Activated CD4-positive, CD25-positive, alpha-beta regulatory T cell treated with anti-CD3 and anti-CD28 coated beads, Interleukin-2, amount 50 U/mL, for 24 hours (primary cell): ENCODE measurements at places on chromosomes 13 and 19.

GRCh38 chr13:28408235-28408848 is 86.6 kb downstream of the FLT1 start:
- no peak for ATAC-seq

DNA sequence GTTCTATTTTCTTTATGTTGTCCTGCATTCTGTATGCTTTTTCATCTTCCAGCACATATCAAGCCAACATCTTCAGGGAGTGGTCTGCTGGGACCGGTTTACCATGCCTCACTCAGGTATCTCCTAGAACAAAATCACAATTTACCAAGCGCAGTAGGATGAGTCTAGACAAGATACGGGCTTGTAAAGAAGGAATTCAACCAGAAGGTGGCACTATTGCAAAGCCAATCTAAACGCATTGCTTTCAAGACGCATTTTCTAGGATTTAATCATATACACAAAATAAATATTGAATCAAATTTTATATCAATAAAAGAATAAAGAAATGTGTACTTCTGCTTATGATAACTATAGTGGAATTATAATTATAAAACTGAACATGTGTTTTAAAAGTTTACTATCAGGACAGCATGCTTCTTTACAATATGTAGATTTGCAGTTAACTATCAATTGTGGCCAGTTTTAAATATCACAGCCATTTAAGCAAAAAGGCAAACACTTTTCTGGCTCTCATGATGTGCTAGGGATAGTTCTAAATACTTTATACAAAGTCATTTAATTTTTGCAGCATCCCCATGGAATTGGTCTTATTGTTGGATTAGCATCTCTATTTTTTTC is 16.1 kb upstream of the TPP2 start:
- ATAC-seq, result peak; percentile 60

DNA sequence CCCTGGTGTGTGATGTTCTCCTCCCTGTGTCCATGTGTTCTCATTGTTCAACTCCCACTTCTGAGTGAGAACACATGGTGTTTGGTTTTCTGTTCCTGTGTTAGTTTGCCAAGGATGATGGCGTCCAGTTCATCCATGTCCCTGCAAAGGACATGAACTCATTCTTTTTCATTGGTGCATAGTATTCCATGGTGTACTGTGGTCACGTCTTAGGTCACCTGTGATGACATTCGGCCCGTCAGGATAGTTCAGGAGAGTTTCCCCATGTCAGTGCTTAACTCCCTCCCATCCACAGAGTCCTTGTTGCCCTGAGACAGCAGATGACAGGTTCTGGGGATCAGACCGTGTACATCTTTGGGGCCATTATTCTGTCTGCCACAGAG is 8.6 kb downstream of the ZNF444 start:
- ATAC-seq, result no peak

- peak; percentile 48 for ATAC-seq
These were observed 367 bp downstream of the MFSD12 start for GRCh38 chr19:3556978-3557460.

DNA sequence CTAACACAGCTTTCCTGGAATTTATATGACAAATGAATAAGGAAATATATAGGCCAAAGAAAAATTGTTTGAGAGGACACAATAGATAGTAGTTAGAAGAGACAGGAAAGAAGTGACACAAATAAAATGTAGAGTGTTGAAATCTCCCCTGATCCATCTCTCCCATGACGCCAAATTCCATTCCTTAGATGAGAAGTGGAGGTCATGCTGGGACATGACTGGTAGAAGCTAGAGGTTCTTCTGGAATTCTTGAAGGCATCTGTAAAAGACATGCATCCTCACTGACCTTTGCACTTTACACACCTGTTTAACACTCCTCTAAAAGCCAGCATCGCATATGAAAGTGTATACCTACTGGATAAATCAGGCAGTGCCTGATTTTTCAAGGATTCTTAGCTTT is 67.8 kb downstream of the DGKH start:
- ATAC-seq, result no peak

DNA sequence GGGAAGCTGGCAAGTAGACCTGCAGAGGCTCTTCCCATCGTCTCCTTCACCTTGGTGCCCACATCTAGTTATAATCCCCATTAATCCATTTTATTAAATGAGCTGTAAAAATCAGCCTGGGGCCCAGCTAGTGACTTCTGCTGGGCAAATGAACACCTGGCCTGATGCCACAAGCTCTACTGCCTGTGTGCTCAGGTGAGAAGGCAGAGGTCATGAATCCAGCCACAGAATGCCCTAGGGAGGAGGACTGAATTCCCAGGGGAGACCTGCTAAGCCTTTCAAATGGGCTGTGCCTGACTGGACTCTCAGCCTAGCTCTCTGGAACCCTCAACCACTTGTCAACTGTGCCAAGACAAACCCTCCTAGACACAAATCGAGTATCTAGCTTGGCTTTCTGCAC is 74.0 kb downstream of the PDS5B start:
- ATAC-seq, result no peak

DNA sequence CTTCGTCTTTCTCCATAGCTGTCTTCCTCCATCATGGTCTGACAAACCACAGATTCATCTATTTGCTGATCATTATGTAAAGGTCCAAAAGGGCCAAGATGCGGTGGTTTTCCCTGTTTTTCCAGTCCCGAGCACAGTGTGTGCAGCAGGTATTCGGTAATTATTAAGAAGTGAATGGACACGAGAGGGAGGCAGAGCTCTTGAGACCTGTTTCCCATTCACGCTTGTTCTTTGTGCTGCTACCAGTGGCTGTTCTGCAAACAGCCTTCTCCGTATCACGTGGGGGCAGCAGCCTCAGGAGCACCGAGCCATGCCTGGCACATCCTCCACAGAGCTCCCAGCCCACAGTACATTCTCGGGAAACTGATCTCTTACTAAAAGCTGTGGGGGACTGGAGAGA is 50.3 kb downstream of the CCDC70 start:
- ATAC-seq, result no peak

DNA sequence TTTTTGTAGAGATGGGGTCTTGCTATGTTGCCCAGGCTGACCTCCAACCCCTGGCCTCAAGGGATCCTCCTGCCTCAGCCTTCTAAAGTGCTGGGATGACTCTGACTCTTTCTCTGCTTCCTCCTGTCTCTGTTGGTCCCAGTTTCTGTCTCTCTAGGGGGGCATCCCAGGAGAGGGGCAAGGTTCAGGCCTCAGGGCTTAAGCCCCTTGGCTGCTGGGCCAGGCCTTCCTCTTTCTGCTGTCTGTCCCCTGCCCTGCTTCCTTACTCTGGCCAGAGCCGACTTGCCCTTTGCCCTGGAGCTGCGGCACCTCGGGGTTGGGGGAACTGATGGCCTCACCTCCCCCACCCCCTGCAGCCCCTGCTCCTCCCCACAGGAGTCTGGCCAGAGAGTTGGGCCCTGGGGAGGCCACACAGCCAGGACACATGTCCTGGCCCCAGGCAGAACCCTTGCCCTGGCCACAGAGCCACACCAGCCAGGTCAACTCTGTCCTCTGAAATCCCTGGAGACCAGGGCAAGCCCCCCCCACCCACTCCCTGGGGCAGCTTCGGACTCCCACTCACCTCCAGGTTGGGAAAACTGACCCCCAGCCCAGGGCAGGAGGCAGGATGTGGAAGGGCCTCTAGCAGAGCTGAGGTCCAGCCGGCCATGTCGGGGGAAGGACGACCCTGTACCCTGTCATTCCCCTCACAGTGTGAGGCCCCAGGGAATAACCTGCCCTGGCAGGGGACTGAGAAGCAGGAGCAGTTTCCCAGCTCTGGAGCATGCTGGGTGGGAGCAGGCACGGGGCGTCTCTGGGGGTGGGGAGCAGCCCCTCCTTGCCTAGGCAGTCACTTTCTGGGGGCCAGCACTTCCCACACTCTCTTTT is 23.7 kb downstream of the CEBPA start:
- no peak for ATAC-seq

GRCh38 chr19:47049307-47049700 is 880 bp upstream of the TMEM160 start:
- no peak for ATAC-seq

DNA sequence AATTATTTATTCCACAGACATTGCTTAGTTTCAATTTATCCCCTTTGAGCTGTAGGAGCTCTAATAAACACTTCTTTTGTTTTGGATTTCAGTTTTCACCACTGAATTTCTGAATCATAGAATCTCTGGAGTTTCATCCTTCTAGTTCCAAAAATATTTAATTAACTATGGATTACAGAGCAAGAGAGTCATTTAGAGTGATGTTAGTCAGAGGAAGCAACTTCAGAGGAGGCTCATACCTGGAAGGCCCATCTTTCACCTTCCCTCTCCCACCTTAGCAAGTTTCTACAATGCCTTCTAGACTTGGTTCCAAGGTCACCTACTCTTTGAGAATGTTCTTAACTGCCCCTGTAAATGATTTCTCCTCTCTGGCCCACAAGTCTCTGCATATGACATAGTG is 353.2 kb downstream of the SPRY2 start:
- ATAC-seq, result no peak

DNA sequence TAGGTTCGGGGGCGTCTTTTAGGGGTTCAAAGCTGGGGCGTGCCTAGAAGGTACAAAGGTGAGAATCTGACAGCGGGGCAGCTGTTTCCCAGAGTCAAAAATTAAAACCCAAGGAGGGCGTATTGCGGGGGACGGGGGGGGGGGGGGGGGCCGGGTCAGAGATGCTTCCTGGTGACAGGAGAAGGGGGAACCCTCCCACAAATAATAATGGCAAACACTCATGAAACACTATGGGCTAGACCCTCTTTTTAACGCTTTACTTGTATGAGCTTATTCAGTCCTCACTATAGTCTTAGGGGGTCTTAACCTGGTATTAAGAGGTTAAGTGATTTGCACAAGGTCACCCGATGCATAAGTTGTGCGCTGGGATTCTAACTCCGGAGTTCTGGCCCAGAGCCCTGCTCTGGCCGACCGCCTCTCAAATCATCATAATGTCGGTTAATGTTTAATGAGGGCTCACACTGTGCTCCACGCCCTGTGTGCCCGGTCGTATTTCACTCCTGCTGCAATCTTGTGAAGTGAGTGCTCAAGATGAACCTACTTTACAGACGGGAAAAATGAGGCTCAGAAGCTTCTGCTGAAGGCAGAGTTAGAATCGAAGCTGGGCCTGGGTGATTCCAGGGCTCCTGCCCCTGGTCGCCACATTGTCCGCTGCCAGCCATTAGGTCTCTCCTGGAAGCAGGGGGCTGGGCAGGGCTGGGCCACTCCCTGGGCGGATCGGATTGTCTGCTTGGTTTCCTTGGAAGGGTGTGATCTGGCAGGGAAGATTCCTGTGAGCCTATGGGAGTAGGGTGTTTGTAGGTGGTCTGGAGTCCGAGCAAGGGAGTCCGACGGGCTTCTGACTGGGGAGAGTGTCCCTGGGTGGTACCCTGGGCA is 964 bp downstream of the PAK4 start:
- ATAC-seq, result no peak

GRCh38 chr19:41933693-41934426 is 5.6 kb upstream of the ERFL start:
- no peak for ATAC-seq

DNA sequence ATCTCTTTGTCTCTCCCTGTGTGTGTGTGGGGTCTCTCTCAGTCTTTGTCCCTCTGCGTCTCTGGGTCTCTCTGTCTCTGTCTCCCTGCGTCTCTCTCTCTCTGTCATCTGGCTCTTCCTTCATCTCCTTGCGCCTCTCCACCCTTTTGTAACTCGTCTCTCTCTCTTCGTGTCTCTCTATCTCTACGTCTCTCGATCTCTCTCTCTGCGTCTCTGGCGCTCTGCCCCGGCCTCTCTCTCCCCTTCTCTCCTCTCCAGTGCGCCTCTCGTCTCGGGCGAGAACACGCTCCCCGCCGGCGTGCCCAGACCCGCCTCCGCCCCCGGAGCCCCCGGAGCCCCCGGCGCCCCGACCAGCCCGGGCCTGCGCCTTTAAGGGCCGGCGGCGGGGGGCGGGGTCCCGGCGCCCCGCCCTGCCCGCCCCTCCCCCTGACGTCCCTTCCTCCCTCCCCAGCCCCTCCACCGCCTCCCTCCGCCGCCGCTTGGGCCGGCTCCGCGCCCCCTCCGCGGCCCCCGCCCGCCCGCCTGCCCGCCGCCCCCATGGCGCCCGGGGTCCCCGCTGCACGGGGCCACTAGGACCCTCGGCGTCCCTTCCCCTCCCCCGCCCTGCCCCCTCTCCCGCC is at the start of gene MARK4:
Gene MARK4 (plus strand): TSS at position 440 of the 620 bp plus-strand sequence. CDS start 318 bp downstream, outside the sequence.
- ATAC-seq, result peak; percentile 73

DNA sequence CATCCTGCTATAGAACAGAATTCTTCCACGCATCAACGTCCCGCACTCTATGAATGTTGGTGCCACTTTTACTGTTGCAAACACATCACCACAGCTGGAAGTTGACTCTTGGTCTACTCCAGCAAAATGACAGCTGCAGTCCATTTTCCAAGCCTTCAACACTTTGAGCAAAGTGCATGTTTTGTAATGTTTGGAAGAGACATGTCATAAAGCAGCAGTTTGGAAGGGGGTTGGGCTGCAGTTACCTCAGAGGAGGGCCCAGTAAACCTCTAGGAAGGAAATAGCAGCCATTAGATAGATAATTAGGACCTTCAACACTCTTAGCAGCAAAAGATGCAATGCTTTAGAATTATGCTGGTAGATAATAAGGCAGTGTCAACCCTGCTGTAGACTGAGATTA is 323.6 kb downstream of the TDRD3 start:
- no peak for ATAC-seq

DNA sequence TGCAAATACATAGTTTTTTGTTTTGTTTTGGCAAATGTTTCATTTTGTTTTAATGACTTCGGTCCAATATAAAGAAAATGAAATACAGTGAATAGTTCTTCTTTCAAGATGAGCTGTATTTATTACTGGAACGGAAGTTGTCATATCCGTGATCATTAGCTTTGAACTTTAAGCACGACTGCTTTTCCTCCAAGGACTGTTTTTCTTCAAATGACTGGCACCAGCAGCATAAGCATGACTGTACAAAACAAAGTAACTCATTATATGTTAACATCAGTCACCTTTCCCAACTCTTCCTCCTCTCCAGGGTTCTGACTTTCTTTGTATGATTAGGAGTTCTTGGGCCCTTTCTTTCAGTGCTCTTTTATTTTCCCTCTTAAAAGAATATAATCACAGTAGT is 20.5 kb downstream of the EDNRB start:
- no peak for ATAC-seq

DNA sequence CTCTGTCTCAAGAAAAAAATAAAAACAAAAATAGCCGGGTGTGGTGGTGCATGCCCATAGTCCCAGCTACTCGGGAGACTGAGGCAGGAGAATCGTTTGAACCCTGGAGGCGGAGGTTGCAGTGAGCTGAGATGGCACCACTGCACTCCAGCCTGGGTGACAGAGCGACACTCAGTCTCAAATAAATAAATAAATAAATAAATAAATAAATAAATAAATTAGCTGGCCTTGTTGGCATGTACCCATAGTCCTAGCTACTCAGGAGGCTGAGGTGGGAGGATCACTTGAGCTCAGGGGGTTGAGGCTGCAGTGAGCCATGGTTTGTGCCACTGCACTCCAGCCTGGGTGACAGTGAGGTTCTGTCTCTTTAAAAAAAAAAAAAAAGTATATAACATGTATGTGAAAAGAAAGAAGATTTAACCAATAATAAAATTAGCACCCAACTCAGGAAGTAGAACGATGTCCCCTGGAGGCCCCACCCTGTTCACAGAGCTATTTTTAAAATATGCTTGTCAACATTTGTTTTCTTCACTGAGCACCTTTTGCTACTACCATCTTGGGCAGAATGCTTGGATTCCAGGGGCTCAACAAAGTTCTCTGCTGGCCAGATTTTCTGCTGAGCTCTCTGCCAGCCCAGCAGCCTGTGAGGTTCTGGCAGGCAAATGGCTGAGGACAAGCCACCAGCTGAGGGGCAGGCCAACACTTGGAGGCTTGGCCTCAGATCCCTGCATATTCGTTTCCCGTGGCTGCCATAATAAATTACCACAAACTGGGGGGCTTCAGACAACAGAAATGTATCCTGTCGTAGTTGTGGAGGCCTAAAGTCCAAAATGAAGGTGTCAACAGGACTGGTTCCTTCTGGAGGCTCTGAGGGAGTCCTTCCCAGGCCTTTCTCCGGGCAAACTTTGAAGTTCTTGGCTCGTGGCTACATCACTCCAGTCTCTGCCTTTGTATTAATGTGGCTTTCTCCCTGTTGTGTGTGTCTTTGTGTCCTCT is 5.2 kb downstream of the SLC25A42 start:
- ATAC-seq, result no peak
